ENCODE measurements at places on chromosomes 12 and 14. TPM values are rescaled to one million over a fixed set of nuclear protein-coding genes. Genes with fewer than 3 reads are reported as not detected.

- DNase-seq = no peak
These were observed 11.8 kb downstream of the BAG5 start for GRCh38 chr14:103550451-103551337.

GRCh38 chr12:111444314-111444924, 38.7 kb downstream of the SH2B3 start:
- DNase-seq = peak; percentile 73

GRCh38 chr12:129840145-129840884, 63.5 kb downstream of the TMEM132D start:
- DNase-seq = no peak

DNA sequence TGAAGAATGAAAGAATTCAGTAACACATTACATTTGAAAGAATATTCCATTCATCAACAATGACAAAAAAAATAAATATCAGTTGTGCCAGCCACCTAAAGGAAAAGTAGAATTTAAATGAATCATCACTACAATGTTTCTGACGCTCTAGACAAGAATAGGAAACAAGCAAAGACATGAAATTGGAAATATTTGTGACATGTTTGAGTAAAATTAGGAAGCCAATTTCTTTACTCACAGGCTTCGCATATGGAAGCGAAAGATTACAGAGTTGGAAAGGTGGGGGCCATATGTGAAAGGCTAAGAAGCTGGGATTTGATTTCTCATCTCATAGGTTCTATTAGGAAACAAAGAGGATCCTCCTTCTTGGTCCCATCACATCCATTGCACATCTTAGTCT, 279.0 kb downstream of the IPO8 start:
- DNase-seq = no peak

DNA sequence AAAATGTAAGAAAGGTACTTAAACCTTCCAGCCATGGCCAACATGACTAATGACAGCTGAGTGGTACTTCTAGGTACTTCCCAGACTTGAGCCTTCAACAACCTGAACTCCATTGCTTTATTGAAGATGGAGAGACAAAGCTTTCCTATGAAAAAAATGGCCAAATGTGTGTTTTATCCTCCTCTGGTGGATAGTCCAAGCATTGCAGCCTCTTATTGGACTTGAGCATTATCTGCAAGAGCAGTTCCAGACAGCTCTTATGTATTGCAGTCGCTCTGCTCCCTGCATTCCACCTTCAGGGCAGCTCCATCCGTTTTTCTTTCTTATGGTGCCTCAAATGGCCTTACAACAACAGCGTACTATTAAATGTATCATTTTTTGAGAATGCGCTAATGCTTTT, 588.2 kb downstream of the NRXN3 start:
- DNase-seq = peak; percentile 6

DNA sequence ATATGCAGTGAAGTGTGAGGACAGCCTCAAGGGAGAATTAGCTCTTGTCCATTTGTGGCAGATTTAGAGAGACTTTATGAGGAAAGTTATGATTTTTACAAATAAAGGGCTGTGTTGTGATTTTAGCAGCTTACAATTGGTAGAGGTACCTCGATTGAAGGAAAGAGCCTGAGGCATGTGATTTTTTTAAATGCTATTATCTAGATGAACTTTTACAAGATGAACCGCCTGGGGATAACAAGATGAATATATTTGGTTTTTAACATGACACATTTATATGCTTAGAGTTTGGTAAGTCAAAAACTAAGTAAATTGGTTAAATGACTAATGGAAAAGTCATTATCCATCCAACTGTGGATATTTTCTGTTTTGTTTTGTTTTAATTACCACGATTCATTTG, 52.6 kb downstream of the AEBP2 start:
- DNase-seq = no peak

DNA sequence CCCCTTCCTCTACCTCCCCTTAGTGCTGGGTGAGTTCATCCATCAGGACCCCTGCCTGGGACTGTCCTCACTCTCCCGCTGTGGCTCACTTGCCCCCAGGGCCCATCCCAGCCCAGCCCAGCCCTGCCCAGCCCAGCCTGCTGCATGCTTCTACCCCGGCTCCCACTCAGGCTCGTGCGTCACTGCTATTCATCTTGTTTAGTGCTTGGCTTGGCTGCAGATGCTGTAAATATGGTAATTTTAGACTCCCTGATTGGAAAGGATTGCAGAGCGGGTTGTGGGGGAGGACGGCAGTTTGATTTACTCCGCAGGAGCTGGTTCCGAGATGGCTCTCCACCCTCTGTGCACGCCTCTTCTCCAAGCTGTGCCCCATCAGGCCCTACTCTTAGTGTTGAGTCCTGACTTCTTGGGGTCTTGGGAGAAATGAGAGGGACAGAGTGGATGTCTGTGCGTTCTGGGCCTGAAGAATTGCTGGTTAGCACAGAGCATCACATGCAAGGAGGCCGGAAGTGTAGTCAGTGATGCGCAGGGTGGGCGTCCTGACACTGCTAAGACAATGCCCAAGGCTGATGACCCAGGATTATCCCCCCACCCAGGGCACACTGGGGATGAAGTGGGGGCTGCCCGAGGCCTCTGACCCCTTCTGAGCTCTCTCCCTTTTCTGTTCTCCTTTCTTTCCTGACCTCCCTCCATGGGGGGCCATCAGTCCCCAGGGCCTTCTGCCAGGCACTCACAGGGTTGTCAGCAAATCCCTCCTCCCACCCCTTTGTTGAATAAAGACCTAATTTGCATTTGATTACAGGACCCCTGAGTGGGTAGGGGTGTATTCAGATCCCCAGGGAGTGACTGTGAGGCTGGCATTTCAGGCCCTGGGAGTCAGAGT, 244.4 kb downstream of the ZFP36L1 start:
- DNase-seq = no peak

DNA sequence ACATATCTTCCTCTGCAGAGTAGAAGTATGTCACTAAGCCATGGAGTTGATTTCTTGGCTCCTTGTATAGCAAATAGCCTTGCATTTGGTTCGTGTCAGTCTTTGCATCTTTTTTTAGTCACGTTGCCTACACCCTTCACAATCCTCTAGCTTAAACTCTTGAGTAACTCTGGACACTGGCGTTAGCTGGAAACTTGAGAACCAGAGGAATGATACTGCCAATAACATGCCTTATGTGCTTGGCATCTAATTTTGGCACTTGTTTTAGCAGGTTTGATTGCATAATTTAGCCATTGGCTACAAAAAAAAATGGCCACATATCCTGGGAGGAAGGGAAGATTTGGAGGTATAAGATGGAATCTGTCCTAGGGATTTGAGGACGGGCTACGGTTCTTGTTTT, 136.2 kb downstream of the ETV6 start:
- DNase-seq = no peak

DNA sequence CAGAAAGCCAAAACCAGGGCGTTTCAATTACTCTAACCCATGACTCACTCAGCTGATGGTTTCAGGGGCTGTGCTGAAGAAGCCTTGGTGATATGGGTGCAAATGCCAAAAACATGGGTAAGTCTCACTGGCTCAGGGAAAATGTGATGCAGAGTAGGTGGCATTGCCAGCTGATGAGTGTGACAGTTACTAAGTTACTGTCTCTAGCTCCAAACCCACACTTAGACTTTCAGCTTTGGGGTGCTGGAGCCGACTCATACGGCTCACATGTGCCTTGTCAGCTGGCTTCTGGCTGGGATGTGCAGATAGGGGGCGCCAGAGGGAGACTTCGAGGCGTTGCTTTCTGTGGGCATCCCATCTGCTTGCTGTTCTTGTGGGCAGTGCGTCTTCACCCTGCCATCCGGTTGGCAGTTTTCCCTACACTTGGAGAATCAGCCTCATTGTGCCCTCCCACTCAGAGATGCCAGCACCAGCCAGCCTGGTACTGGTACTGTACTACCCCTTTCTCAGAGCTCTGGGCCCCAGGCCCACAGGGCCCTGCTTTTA, 11.1 kb upstream of the KRT7 start:
- peak; percentile 92 for DNase-seq

- no peak for DNase-seq
These were observed 190.8 kb upstream of the CCDC196 start for GRCh38 chr14:66295386-66295785.

- peak; percentile 65 for DNase-seq
These were observed 570 bp downstream of the DMAC2L start for GRCh38 chr14:50312734-50313054.

DNA sequence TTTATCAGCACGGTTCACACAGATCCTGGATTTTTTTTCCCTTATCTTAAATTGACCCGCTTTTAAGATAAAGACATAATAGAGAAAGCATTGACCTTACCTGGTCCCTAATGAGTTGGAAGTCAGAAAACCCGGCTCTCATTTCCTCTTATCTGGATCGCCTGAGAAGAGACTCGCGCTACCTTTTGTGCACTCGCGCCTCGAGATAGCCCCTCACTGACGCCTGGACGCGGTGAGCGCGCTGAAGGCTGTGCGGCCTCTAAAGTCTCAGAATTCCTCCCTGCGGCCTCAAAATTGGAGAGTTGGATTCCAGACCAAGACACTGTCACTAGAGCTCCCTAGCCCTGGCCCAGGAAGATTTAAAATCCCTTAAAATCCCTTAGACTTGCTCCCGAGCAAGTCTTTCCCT, 7.0 kb downstream of the NKX2-1 start:
- no peak for DNase-seq

DNA sequence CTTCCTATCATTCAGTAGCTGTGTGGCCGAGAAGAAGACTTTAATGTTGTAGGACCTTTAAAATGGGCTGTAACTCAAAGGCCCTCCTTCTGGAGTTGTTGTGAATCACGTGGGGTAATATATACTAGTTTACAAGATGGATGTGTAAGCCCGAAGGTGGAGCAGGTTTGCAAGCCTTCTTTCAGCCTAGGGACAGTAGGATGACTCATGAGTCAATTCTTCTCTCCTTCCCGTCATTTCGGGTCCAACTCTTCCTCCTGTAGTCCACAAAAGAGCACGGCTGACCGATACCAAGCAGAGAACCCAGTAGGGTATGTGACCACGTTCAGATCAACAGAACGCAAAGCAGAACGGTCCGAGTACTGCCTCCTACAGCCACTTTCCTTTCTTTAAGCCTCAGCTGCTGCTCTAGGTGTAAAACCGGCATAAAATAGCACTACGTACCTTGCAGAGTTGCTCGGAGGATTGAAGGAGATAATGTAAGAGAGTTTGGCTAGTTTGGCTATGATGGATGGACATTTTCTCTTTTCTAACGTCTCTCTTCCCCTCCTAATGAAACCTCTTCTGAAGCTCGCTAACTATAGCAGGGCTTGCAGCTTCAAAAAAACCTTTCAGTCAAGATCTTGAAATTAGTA, 1.3 kb upstream of the RASSF3 start:
- DNase-seq = peak; percentile 66

RNASE3 gene
- total RNA-seq = not detected

LBHD2 gene
- not detected for total RNA-seq

CPNE6 gene
- not detected for total RNA-seq

KLHDC1 gene
- total RNA-seq = 1.2 TPM

DYRK4 gene
- total RNA-seq = 35.0 TPM

TMBIM4 gene
- 41.7 TPM for total RNA-seq
